ENCODE measurements at places on chromosomes 6 and 20. TPM values are rescaled to one million over a fixed set of nuclear protein-coding genes. Genes with fewer than 3 reads are reported as not detected.

DNA sequence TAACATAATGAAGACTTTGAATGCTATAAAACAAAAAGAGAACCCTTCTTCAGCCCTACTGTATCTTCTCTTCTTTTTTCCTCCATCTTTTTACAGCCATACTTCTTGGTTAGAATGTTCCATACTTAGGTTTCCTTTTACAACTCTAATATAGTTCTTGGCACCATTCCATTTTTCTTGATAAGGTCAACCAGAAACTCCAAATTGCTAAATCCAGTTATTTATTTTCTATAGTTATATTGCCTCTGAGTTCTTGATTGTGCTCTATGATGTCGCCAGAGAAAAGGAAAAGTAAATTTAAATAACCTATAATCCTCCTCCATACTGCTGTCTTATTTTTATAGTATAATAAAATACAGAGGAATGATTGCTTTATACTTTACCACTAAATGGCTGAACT, 26.7 kb upstream of the COL10A1 start:
- ATAC-seq: no peak

DNA sequence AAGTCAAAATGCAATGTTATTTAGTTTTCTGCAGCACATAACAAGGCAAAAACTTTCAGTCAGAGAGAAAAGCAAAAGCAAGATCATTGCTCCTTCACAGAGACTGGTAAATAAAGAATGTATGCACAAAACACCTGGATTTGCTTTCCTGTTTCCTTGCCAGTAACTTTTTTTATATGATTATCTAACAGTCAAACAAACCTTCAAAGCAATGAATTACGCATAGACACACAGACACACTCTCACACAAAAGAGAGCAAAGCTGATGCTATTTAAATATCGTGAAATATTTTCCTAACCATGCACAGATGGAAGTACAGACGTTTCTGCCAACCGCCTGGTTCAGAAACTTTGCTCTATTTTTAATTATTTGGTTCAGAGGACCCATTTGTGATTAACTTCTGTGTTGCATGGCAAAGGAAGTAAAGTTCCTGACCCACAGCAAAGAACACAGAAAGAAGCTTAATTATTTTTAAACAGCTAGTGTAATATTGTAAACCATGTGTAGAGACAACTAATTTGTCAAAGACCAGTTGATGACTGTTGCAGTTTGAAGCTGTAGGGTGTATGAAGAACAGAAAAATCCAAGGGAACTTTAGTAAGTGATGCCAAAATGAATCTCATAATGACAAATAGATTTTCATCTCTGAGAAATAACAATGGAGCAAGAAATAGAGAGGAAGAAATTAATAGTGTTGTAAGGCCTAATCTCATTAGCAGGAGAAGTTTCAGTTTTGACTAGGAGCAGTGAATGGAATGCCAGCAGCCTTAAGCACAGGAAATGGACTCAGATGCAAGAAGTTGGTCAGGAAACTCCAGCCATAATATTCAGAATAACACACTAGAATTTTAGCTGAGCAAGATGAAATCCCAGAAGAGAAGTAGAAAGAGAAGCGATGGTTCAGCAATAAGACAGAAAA, 24.1 kb downstream of the ATXN1 start:
- no peak for ATAC-seq

- no peak for ATAC-seq
Measured at GRCh38 chr6:128494440-128494839, 26.0 kb downstream of the PTPRK start.

DNA sequence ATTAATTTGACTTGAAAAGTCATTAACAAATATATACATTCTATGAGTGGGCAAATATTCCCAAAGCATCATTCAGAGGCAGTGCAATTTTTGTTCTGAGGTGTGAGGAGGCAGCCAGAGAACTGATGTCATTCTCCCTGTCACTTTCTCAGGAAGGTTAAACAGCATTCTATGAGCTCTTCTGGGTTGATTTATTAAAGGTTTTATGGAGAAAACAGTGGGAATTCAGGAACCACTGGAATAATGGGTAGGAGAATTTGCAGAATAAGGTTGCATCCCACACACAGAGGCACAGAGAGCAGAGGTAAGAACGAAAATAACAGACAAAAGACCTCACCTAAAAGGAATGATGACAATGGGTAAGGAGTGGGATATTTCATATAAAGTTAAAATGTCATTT, 860.6 kb downstream of the TFAP2A start:
- ATAC-seq: peak; percentile 64

GRCh38 chr6:818196-818595, 125.3 kb upstream of the EXOC2 start:
- ATAC-seq: peak; percentile 70

GRCh38 chr20:7855545-7855944, 84.7 kb downstream of the HAO1 start:
- no peak for ATAC-seq

DNA sequence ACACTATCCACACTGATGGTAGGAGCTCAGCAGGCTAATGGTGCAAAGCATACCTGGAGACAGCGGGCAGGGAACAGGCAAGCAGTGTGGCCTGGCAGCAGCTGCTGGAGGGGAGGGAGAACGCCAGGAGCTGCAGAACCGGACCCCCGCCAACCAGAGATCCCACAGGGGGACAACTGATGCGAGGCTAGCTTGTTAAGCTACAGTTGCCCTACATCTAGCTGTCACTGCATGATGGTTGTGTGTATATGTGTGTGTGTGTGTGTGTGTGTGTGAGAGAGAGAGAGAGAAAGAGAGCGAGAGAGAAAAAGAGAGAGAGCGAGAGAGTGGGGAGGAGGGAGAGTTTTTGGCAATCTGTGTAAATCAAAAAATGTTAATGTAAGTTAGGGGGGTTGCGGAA, 69.7 kb upstream of the NHSL1 start:
- ATAC-seq: no peak

- ATAC-seq: peak; percentile 84
Measured at GRCh38 chr6:161242779-161243693, 30.8 kb downstream of the AGPAT4 start.

GRCh38 chr6:81735756-81736380, 16.6 kb downstream of the TENT5A start:
- ATAC-seq: no peak

The TBXT gene
- 0.19 TPM for total RNA-seq

GRCh38 chr20:56458206-56458821, 10.1 kb upstream of the RTF2 start:
- ATAC-seq: no peak

- ATAC-seq: no peak
Measured at GRCh38 chr6:134132494-134133141, 80.2 kb upstream of the SLC2A12 start.

The CLDN20 gene
- 7.3 TPM for total RNA-seq

The NMBR gene
- total RNA-seq: 0.21 TPM

The FAM135A gene
- 14.7 TPM for total RNA-seq
